Activated CD4-positive, alpha-beta T cell treated with anti-CD3 and anti-CD28 coated beads, Interleukin-2, amount 50 U/mL, for 24 hours (primary cell): ENCODE measurements at places on chromosomes 4 and X.

DNA sequence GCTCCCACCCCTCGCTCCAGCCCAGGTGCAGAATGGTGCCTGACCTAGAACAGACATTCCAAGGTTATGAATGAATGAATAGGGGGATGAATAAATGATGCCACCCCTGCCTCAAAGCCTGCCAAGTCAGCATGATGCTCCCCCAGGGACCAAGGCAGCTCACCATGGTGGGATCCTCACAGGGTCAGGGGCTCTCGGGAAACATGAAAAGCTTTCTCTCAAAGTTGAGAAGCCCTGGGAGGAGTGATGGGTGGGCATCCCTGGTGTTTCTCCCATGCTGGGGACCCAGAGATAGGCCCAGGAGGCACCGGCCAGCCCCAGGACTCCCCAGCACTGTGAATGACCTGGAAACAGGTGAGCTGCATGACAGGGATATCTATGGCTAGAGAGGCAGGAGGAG is 58.9 kb downstream of the HTRA3 start:
- DNase-seq = no peak

DNA sequence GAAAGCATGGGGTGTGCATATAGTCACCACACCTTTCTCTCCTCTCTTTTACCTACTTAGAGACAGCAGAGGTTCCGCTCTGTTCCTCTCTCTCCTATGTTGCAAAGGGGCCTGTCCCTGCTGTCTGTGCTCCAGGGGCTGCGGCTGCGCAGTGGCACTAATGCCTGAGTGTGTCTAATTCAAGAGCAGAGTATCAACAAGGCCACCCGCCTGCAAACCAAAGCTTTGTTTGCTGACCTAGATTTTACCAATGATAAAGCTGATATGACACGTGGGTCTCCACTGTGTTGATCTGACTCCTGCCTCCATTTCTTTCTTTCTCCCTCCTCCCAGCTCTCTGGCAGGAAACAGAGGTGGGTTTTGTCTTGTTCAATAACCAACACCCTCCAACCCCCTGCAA is 74.9 kb downstream of the NSG1 start:
- DNase-seq = no peak

DNA sequence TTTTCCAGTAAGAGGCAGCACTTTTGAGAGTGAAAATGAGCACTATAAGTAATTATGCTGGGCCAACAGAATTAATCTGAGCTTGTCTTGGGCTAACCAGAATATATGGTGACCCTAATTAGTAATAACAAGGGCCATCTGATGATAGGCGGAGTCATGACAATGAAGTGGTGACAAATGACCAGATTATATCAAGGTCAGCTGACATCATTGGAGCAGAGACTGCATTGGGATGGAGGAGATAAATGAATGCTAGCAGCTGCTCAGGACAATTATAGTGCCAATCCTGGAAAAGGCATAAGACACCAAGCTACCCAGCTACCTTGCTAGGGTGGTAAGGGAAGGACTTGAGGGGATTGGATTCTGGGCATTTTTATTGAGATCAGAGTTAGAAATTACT is 1548.7 kb downstream of the RPA4 start:
- DNase-seq = no peak

GRCh38 chr4:126038502-126039144 is 723.9 kb downstream of the FAT4 start:
- DNase-seq = no peak

DNA sequence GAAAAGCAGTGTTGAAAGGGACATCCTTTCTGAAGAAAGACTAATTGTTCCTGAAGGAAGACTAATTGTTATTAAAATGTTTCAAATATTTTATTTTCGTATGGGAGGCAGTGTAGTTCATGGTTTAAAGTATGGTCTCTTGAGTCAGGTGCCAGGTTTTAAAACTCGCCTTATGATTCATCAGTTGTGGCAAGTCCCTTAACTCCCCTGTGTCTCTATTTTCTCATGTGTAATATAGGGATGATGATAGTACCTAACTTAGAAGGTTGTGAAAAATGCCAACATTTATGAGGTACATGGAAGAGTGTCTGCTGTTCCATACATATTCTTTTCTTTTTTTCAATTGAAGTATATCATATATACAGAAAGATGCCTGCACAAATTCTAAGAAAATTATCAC is 414.2 kb upstream of the DIPK2B start:
- DNase-seq = no peak
